ENCODE measurements at places on chromosomes 5 and 9.

DNA sequence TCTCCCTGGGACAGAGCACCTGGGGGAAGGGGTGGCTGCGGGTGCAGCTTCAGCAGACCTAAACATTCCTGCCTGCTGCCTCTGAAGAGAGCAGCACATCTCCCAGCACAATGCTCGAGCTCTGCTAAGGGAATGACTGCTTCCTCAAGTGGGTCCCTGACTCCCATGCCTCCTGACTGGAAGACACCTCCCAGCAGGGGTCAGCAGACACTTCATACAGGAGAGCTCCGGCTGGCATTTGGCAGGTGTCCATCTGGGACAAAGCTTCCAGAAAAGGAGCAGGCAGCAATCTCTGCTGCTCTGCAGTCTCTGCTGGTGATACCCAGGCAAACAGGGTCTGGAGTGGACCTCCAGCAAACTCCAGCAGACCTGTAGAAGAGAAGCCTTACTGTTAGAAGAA, 77.2 kb downstream of the SLCO6A1 start:
- DNase-seq, result no peak

DNA sequence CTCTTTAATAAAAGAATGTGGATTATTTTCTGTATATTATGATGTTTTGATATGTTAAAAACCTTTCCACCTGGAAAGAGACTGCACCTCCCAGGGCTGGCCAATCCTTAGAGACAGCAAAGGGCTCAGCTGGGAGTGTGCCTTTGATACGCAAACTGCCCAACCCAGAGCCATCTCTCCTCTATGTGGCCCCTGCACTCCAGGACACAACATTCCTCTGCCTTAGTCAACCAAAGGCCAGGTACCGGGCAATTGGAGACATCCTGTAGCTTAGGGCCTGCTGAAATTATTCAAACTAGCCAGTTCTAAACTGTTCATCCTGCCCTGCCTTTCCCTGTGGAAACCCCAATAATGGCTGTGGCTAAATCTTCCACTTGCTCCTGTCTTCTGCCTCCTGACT, 5.0 kb upstream of the HSPB3 start:
- DNase-seq, result no peak

DNA sequence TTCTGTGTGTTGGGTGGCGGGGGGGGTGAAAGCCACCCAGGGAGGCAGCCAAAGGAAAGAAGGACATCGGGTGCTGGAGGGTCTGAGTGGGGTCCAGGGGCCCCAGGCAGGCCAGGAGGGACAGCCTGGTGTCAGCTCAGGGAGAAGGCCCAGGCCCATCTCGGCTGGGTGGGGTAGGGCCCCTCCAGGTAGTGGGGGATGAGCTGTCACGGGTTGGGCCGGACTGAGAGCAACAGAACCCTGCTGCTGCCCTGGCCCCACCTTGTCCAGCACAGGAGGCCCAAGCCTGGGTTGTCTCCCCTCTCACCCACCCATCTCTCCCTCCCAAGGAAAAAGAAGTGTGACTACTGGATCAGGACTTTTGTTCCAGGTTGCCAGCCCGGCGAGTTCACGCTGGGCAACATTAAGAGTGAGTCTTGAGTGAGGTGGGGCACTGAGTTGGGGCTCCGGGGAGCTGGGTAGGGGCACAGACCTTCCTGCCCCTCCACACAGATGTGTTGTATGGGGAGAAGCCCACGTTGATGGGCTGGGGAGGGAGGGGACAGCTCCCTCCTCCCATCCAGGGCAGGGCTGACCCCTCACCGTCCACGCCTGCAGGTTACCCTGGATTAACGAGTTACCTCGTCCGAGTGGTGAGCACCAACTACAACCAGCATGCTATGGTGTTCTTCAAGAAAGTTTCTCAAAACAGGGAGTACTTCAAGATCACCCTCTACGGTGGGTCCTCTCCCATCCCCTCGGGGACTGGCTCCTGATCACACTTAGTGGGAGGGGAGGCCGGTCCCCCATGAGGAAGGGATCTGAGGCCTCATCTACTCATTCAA, 2.3 kb downstream of the LCN2 start:
- DNase-seq, result no peak

DNA sequence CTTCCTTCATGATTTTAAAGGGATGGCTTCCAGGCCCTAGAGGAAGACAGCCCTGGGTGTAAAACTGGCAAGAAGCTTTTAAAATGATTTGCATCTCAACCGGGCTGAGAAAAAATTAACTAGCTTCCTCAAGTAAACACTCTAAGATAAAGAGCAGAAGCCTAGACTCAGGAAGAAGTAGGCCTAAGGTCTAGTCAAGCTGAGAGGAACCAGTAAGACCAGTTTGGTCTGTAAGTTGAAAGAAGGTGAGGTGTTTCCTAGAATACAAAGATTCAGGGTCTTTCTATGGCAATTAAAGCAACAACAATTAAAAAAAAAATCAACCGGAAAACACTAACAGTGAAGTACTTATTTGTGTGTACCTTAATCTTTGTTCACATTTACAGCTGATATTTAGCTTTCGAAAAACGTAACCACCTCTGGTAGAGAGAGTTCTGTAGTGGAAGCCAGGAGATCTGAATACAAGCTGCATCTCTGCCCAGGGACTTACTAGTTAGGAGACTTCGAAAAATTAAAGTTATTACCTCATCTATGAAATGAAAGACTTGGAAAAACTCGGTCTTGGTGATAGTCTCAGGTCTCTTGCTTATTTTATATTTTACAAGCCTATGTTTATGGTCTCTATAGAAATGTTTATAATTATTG, 75.7 kb downstream of the TUSC1 start:
- DNase-seq, result no peak

DNA sequence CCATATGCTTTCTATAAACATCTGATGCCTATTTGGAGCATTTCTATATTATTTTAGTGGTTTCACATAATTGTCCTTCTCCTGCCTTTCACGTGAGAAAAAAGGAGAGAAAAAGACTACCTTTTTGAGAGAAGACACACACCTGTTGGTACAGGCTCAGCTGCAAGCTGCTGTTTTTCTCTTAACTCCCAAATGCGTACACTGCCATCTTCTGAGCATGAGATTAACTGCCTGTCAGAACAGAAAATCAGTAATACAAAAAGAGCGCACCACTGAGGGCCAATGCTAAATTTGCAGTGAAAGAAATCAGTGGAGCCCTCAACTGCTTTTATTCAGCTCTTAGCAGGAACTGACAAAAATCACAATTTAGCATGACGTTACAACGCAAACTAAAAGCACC, 54.9 kb downstream of the WDR41 start:
- no peak for DNase-seq

- no peak for DNase-seq
Observed at GRCh38 chr5:56543441-56544388, 271.6 kb upstream of the MAP3K1 start.

DNA sequence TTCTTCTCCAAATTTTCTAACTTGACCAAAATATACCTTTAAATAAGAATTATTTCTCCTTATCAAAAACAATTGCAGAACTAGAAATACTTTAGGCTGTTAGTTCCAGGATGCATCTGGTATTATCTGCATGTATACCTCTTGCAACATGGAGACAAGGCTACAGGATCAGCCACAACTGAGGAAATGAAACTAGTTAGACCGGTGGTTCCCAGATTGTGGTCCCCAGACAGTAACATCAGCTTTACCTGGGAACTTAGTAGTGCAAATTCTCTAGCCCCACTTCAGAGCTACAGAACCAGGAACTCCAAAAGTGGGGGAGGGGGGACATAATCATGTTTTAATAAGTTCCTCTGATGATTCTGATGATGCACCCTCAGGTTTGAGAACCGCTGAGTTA, 61.6 kb upstream of the C9orf72 start:
- no peak for DNase-seq

DNA sequence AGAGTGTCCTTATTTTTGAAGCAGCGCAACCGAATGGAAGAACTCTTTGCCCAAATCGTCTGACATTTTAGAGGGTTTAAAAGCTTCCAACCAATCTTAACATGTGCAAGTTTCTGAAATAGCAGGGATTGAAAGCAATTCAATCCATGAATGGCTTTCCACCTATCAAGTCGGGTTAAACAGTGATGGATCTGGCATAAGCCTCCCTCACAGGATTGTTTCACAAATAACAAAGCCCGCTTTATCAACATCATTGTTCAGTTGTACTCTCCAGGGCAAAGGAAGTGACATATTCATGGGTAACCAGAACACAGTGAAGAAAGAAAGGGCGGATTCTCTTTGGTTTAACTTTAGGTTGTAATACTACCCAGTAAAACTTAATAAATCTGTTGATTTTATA, 497.3 kb downstream of the MTRR start:
- no peak for DNase-seq

DNA sequence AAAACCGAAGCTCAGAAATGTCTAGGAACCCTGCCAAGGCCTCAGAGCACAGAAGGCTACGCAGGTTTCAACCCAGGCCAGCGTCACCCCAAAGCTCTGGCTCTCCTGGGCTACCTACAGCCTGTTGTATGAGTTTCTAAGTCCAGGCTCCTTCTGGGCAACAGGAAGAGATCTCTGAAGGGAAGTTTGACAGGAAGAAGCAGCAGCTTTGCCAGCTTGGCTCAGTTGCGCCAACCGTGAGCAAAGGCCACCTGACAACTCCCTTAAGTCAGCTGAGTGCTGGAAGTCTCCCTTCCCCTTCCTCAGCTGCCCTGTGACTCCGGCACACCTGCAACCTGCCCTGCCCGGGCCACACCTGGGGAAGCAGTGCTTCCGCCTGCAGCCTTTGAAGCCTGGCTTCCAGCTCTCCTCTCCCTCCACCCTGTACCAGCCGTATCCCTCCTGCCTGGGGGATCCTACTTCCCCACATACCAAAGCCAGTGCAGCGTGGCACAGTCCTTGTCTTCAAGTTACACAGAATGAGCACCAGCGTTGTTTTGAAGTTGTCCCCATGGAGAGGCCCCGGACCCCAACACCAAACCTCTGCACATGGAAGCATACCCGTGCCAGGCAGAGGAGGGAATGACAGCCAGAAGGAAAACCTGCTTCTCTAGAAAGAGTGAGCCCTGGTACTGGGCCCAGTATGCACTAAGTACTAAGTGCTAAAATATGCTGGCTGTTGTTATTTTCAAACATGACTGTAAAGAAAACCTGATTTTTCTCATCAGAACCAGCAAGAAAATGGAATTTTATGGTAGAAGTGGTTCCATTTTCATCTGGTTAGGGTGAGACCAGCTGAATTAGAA, 36.5 kb downstream of the SHB start:
- no peak for DNase-seq

DNA sequence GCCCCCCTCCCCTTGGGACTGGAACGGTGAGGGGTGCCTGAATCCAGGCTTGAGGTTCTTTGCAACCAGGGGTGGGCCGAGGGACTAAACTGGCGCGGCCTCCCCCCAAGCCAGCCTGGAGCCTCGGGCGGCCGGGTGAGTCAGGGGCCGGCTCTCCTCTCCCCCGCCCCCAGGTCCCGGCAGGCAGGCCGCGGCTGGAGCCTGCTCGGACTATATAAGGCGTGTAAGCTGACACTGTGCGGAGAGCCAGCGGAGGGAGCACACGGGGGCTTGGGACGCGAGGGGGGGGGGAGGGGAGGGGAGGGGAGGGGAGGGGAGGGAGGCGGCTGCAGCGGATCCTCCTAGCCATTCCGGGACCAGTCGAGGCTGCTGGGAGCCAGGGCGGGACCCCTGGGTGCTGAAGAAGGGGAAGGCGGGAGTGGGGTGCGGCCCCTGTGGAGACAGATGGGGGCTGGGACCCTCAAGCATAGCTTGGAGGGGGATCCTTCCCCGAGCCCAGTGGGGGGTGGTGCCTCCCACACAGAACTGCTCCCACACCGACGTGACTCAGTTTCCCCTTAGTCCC, 595 bp downstream of the PDLIM7 start:
- peak; percentile 86 for DNase-seq

DNA sequence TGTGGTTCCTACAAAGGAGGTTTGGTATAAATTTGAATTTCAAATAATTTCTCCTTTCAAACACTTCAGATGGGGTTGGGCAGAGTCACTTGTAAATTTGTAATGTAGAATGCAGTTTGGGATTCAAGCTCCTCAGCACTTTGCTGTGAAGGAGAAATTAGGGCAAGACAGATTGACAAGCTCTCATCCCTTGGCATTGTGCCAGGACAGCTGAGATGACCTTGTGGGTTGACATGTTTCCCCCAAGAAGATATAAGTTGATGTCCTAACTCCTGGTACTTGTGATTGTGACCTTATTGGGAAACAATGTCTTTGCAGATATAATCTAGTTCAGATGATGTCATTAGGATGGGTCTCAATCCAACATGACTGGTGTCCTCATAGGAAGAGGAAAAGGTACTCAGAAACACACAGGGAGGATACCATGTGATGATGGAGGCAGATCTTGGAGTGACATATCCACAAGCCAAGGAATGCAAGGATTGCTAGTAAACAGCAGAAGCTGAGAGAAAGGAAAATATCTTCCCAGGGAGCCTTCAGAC, 408.3 kb downstream of the MED10 start:
- DNase-seq, result no peak

- DNase-seq, result peak; percentile 64
Observed at GRCh38 chr5:72107131-72107900, at the start of gene MAP1B. MAP1B (plus strand) TSS chr5:72107475; CDS start chr5:72107532, 57 bp downstream.

DNA sequence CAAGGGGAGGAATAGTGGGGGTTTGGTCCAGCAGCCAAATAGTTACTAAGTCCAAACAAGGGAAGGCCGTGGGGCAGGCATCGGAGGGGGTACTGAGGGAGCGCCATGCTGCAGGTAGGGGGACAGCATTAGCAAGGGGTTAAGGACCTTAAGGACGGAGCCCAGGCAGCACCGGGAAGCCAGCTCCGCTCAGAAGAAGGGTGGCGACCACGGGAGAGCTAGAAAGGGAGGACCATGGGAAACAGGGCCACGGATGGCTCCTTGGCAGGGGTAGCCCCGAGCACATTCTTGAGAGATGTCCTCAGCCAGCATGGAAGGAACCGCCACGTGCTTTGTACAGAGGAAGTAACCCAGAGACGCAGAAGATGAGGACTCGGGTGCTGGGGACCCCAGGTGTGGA, 76.2 kb upstream of the STXBP1 start:
- peak; percentile 71 for DNase-seq

- DNase-seq, result peak; percentile 87
Observed at GRCh38 chr5:55427157-55427556, 107.6 kb downstream of the PLPP1 start.

DNA sequence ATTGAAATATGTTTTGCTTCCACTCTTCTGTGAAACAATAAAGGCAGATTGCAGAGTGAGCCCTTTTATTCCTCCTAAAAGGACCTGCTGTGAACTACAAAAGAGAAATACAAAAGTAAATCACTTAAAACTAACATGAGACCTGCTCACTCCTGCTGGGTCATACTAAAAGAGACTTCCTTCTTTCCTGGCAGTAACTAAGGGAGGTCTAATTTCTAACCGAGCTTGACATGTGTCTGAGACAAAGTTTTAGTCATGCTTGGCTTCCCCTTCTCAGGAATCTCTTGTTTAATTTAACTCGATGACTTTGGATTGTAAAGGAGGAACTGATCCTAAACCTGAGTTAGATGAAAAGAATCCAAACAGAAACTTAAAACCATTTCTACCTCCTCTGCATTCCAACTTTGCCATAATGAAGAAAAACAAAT, 86.4 kb upstream of the CDH6 start:
- peak; percentile 81 for DNase-seq

GRCh38 chr5:140109018-140109758, 4.7 kb upstream of the PURA start:
- DNase-seq, result no peak

DNA sequence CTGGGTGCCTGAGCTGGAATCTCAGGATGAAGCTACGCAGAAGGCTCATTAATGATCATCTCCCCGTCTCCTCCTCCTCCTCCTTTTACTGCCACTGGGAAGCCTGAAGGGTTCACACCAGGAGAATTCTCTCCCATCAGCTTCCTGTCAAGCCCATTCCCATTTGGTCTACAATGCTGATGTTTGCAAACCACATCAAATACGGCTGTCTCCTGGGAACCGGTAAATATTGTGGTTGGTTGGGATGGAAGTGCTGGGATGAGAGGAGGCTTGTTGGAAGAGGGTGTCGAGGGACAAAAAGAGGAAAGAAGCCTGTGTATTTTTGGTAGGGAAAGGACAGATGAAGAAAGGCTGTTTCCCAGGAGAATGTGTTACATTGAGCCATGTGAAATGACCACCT, 13.2 kb upstream of the S1PR3 start:
- no peak for DNase-seq

All from fibroblast of the aortic adventitia (primary cell).